ENCODE measurements at places on chromosomes 12 and 14.

DNA sequence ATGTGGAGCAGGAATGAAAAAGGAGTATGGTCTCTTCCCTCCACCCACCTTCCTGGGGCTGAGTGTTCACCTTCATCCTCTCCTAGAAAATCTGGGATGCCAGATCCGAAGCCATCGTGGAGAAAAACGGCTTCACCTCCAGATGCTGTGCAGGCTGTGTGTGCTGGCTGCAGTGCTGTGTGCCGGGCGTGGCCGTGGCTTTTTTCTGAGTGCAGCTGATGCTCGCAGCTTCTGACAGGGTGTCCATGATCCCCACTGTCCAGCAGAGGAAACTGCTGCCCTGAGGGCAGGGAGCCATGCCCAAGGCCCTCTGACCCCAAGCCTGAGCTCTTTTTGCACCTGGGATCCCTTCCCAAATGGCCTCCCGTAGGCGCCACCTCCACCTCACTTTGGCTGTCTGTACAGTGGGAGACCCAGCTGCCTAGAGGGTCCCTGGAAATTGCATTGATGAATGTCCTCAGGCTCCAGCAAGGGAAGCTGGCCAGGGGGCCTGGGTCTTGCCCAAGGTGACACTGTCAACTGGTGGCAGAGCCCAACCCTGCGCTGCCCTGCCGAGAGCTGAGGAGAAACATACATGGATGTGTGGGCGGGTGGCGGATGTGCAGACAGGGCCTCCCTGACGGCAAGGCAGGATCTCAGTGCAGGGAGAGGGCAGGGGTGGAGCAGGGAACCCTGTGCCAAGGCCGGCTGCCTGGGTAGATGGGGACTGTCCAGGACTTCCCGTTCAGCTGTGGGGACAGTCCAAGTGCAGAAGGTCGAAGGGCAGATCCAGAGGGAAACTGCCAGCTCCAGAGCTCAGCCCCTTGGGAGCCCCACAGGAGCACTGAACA is 53.3 kb downstream of the BEGAIN start:
- peak; percentile 29 for DNase-seq

DNA sequence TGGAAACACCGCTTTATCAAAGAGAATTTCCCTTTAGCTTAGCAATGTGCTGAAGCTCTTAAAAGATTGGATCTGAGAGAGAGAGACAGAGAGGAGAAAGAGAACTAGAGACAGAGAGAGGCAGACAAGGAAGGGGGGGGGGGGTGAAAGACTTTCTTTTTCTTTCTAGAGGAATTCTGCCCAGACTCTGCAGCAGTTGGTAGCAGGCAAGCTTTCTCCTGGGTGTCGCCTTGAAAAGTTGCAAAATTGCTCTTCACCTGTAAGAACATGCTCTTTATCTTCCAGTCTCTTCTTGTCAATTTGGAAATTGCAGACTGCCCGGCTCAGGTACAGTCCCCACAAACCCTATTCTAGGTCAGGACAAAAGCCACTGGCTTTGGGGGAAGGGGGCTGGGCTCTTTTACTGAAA is 2.9 kb upstream of the OTX2 start:
- DNase-seq: no peak

DNA sequence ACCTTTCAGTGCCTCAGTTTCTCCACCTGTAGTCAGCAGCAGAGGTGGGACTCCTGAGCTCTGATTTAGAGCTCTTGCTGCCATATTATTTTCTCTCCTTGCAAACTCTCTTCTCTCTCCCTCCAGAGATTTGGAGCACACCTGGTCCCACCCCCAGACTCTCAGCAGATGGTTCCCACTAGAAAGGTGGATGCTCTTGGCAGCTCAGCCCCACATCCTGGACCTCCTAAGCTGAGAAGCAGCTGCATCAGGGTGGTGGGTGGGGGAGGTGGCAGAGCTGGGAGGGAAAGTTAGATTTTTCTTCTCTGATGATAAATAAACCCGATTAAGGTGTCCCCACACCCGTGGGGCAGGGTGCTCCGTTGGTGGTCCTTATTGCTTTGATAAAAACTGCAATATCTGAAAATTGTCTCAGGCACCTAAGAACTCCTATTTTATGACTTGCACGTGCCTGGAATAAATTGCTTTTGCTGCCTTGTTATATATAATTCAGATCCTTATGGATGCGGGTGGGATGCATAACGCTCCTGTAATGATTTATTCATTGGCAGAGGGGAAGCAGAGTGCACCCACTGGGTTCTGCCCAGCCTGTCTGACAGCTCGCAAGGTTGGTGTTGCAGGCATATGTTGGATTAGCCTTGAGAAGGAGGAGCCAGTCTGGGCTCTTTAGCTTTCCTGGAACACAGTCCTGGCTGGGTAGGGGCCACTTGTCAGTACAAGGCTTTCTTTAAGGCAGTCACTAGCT is 214.2 kb downstream of the SUDS3 start:
- DNase-seq: no peak

GRCh38 chr14:104116756-104117340 is 21.5 kb upstream of the KIF26A start:
- DNase-seq: no peak

DNA sequence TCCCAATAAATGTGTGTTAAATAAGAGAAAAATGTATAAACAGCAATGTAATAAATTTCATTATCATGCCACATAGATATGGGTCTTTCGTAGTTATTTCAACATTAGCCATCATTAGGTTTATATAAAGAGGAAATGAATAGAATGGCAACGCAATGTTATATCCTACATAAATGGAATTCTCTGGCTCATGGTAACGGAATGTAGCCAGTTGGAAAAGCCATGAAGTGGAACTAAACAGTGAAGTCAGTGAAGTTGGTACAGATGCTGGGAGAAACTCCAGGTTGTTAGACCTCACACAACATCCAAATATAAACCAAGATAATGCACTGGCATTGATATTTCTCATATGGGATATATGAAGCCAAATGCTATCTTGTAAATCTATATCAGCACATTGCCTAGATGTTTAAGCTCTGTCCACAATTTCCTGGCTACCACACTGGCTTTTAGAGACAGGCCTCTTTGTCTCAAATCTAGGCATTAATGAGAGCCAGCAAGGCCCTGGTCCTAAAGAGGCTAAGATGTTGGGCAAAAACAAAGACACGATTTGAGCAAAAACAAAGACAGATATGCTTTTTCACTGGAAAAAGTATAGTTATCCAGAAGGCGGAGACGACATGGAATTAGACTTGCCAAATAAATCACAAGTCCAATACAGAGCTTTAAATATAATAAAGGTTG is 861.0 kb downstream of the RPS29 start:
- DNase-seq: no peak
